ENCODE measurements at places on chromosomes 4 and X. TPM values are rescaled to one million over a fixed set of nuclear protein-coding genes. Genes with fewer than 3 reads are reported as not detected.

Gene KIAA1210
- total RNA-seq = not detected

Gene PHOX2B
- total RNA-seq = not detected

Gene LDOC1
- total RNA-seq = 8.8 TPM

Gene SRPK3
- total RNA-seq = not detected

Gene GNRHR
- total RNA-seq = not detected

Gene CCDC160
- not detected for total RNA-seq

Gene RNF4
- total RNA-seq = 104 TPM

Gene H2BW2
- not detected for total RNA-seq

Gene TNIP3
- total RNA-seq = not detected

Gene ERAS
- total RNA-seq = not detected

Gene GAGE12J
- total RNA-seq = not detected

Gene ADH4
- total RNA-seq = not detected

Gene CT55
- not detected for total RNA-seq

Gene DRP2
- total RNA-seq = 0.10 TPM

Gene CYBB
- total RNA-seq = 127 TPM

Measured in B cell (primary cell).